Bronchial epithelial cell (primary cell): ENCODE measurements at places on chromosomes 12 and 14.
A peak's percentile ranks its signal among the peaks of the same experiment; 100 is the strongest.

GRCh38 chr14:51121096-51121495 lies 26.2 kb upstream of the TRIM9 start:
- no peak for DNase-seq

- no peak for DNase-seq
Measured at GRCh38 chr12:56775638-56776037, 12.5 kb downstream of the HSD17B6 start.

- no peak for DNase-seq
Measured at GRCh38 chr12:57027805-57028153, 11.4 kb upstream of the TAC3 start.

- DNase-seq: peak; percentile 57
Measured at GRCh38 chr12:121697093-121697698, 15.4 kb upstream of the TMEM120B start.

DNA sequence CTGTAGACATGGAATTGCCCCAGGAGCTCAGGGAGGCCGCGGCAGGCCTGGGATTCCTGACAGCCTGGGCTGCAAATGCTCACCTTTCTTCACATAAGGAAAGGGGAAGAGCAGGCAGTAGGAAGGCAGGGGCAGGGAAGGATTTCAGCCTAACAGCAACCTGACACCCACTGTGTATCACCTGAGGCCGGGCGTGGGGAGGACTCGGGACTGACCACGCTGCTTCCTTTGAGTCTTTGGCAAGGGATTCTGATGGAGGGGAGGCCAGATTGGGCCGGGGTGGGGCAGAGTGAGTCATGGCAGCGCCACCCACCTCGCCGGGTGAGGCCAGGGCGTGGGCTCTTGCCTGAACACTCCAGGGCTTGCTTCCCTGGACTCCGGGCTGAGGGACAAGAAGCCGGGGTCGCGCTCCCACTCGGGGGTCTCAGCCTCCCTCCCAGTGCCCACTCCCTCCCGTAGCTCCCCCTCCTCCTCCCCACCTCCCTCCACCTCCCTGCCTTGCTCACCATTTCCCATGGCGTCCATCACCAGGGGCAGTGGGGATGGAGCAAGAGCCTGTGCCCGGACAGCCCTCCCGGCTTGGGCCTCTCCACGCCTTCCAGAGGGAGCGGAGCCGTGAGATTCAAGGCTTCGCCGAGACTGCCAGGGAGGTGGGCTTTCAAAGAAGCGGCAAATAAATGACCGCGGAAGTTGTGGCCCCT lies 247.9 kb upstream of the RTL1 start:
- DNase-seq: peak; percentile 28

DNA sequence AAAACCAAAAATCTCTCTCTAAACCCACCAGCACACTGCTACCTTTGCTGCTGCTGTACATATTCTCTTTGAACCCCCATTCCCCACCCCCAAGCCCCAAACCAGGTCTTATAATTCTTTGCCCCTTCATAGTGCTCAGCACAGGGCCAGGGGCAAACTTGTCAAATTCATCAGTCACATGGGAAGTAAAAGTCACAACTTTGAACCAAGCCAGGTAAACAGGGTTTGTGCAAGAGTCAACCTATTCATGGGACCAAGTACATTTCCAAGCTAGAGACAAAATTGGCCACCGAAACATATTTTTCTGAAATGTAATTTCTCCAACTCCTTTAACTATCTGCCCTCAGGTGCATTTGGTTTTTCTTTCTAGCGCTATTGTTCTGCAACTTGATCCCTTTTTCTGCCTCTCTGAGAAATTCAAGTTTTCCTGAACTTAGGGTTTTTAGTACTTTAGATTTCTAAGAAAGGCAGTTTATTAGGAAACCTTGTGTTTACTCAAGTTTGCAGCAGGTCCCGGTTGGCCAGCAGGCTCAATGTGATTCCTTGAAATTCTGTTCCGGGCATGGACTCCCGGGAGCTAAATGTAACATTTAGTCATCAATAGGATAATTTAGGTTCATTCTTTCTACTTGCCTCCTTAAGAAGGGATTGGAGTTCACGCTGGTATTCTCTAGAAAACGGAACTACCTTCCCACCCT lies 230.5 kb downstream of the EFCAB11 start:
- no peak for DNase-seq

DNA sequence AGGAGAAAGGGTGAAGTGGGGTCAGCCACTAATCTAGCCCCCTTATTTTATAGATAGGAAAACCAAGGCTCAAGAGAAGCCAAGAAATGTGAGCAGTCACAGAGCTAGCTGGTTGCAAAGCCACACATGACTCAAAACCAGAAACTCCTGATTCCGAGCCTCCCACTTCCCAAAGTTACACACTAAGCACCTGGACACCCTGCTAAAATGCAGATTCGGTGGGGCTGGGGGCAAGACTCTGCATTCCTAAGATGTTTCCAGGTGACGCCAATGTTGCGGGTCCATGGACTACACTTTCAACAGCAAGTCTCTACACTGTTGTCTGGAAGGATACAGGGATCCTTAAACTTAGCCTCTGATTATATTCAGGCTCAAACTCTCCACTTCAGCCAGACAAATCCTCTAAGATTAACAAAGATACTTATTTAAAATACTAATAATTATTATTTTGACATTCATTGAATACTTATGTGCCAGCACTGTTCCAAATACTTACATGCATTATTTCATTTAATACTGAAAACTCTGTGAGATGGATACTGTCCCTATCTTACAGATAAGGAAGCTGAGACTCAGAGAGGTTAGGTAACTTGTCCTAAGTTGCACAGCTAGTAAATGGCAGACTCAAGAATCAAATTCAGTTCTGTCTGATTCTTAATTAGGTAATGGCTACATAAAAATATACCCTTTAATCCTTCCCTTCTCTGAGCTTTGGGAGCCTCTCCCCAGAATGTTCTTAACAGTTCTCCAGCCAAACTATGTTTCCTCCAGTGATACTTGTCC lies 81.4 kb downstream of the CRACR2A start:
- no peak for DNase-seq

DNA sequence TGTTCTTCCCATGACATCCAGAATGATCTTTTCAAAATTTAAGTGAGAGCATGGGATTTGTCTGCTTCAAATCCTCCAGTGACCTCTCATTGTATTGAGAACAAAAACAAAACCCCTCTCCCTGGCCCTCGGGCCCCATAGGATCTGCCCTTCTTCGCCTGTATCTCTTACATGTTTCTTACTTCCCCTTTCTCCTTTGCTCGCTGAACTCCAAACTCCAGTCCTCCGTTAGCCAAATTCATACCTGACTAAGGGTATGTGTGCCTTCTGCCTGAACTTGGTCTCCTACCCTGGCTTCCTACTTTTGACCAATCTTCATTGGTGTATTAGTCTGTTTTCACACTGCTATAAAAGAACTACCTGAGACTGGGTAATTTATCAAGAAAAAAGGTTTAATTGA lies 13.2 kb upstream of the TSPAN11 start:
- DNase-seq: no peak

DNA sequence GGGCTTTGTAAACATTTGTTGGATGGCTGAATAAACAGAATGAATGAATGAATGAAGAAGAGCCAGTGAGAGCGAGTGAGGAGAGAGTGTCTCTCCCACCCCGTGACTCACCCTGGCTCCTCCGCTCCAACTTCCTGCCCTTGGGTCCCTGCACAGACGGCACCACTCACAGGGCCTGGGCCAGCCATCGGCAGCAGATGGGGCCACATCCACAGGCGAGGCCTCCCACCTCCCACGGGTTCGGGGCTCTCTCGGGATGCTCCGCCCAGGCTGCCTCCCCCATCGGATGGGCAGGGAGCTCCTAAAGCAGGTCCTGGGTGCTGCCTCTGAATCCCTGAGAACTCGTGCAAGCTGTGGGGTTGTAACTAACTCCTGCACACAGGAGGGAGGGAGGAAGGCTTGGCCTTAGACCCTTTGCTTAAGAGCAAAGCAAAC lies 41.3 kb downstream of the CCNK start:
- DNase-seq: peak; percentile 24

DNA sequence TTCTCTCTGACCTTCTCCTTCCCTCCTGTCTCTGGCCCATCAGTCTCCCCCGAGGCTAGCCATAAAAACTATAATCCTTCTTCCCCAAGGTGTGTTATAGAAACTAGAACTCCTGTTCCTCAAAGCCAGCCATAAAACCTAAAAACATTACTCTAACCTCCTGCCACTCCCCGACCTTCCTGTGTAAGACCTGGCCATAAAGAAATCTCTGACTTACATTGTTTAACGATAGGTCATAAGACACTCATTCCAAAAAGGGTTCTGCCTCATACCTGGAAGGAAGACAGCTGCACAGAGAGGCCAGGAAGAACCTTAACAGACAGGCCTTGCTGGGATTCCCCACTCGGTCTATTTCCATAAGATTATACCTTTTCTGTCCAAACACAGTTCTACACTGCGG lies 70.9 kb upstream of the EEA1 start:
- DNase-seq: peak; percentile 64

- peak; percentile 59 for DNase-seq
Measured at GRCh38 chr12:90102957-90103652, 394.5 kb upstream of the ATP2B1 start.

GRCh38 chr12:59041241-59042121 lies 121.2 kb upstream of the LRIG3 start:
- peak; percentile 99 for DNase-seq

GRCh38 chr12:49893753-49894750 lies 9.6 kb downstream of the FAIM2 start:
- peak; percentile 75 for DNase-seq

DNA sequence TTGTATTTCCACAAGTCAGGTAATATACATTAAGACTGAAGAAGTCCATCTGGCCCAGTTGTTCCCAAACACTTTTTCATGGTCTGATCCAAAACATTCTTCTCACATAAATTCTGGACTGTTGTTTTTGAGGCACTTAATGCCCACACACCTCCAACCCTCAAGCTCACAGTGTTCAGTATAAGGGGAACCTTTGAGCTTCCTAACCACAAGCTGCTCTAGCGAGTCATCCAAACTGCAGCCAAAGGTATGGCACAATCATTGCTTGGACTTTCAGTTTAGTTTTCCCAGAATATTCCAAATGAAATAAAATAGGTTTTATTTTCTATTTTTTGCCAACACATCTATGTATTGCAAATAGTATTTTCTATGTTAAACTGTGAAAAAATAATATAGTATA lies 103.0 kb downstream of the PUS7L start:
- DNase-seq: peak; percentile 56

- DNase-seq: no peak
Measured at GRCh38 chr14:68492381-68493151, 300.3 kb downstream of the ZFP36L1 start.
